NCI-H460 (cell line): ENCODE measurements at places on chromosomes 4 and X. TPM values are rescaled to one million over a fixed set of nuclear protein-coding genes. Genes with fewer than 3 reads are reported as not detected.

The GEMIN8 gene
- 26.8 and 29.6 TPM in 2 replicates for total RNA-seq

The AKAP14 gene
- total RNA-seq: not detected in 2 replicates

The PRRG3 gene
- total RNA-seq: not detected in 2 replicates

The SLC7A11 gene
- 208 and 225 TPM in 2 replicates for total RNA-seq

The SH3BP2 gene
- total RNA-seq: 7.5 and 8.2 TPM in 2 replicates

The ZNF732 gene
- not detected in 2 replicates for total RNA-seq

The FAT1 gene
- 83.1 and 87.5 TPM in 2 replicates for total RNA-seq

The KCND1 gene
- total RNA-seq: 0.58 and 0.72 TPM in 2 replicates

The EGF gene
- 13.6 and 15.6 TPM in 2 replicates for total RNA-seq

The SLC6A8 gene
- total RNA-seq: 42.0 and 45.6 TPM in 2 replicates
